Neural crest cell (in vitro differentiated cells): ENCODE measurements at places on chromosomes 3 and 15. TPM values are rescaled to one million over a fixed set of nuclear protein-coding genes. Genes with fewer than 3 reads are reported as not detected.

- peak; percentile 6 for DNase-seq
Observed at GRCh38 chr3:186640473-186640818, 247 bp downstream of the FETUB start.

CLDN18 gene
- not detected in 2 replicates for total RNA-seq

XIRP1 gene
- not detected in 2 replicates for total RNA-seq

SLC12A8 gene
- 2.7 and 2.9 TPM in 2 replicates for total RNA-seq

TRAIP gene
- 33.4 and 38.1 TPM in 2 replicates for total RNA-seq

LSMEM2 gene
- total RNA-seq, result not detected in 2 replicates

TRH gene
- total RNA-seq, result 0.36 and 0.61 TPM in 2 replicates

GRCh38 chr3:131020122-131020693, 6.4 kb downstream of the ASTE1 start:
- no peak for DNase-seq

GRCh38 chr15:35696767-35697231, 150.8 kb upstream of the DPH6 start:
- DNase-seq, result no peak

GRCh38 chr3:172330413-172330812, 117.8 kb downstream of the GHSR start:
- no peak for DNase-seq

GOLGA8G gene
- total RNA-seq, result not detected in 2 replicates

DNA sequence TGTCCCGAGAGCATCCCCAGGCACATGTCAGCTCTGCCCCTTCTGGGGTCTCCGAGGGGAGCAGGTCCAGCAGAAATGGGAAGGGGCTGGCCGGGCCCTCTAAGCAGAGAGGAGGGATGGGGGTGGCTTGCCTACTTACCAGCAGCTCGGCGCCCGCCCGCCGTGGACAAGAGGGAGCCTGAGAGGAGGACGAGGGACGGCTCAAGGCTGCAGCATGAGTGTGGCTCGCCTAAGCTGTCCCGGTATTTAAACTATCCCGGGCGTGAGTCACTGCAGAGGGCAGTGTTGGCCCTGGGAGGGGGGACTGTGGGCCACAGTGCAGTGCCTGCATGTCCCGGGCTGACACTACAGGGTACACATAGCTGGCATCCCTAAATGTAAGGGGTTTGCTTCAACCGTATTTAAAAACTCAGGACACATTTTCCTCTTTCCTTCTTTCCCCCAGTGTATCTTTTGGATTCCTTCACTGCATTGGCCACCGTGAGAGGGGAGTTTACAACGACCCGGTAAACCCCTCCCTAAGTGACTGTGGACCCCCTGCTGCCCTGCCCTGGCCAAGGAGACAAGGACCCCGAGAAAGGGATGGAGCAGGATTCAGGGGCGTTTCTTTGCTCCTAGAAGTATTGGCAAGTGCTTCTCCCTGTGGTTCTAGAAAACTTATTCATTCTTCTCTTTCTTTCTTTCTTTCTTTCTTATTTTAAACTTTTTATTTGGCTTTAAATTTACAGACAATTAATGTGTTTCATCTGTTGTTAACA, at the start of gene LRRC15:
Gene LRRC15 (minus strand): TSS at position 222 of the 758 bp plus-strand sequence. CDS start 8,700 bp downstream, outside the sequence.
- DNase-seq, result no peak

GRCh38 chr15:74857082-74857655, 14.2 kb upstream of the ULK3 start:
- DNase-seq, result no peak

PCLAF gene
- total RNA-seq, result 84.3 and 88.4 TPM in 2 replicates

DNA sequence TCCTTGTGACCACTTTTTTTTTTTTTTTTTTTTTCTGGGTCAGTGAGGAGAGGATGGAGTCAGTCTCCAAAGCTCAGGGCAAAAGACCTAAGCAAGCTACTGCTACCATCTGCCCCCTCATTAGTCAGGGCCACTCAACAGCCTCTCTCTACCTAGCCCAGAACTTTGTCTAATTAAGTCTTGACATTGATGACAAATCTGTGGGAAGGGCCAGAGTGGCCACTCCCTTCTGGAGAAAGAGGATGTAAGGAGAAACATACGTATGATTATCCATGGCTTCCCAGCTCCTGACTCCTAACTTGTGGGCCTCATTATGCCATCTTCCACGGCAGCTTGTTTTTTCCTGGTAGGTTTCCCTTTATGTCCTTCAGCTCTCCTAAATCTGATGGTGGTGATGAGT, 37.9 kb downstream of the NR1I2 start:
- DNase-seq, result no peak
